ENCODE measurements at places on chromosomes 5 and 9.

DNA sequence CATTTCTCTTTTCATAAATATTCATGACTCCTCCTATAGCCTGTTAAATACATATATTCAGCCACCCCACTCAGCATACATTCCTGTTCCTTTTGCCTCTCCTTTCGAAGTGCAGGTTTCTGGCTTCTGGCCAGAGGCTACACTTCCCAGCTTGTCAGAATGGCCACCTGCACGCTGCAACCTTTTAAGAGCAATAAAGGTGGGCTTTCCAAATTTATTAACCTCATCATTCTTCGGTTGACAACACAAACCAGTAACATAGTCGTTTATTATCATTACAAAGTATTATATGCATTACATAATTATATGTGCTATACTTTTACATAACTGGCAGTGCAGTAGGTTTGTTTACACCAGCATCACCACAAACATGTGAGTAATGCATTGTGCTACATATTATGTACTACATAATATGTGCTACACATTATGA lies 16.5 kb upstream of the TMEM171 start:
- no peak for DNase-seq

GRCh38 chr5:169580964-169581363 lies 2.6 kb upstream of the SPDL1 start:
- DNase-seq, result no peak

- no peak for DNase-seq
Measured at GRCh38 chr5:59800347-59800893, 93.1 kb downstream of the PDE4D start.

- no peak for DNase-seq
Measured at GRCh38 chr5:120510098-120510637, 46.1 kb downstream of the PRR16 start.

All from cortex of kidney (tissue), 1 donor.